ENCODE measurements at places on chromosomes 3 and 15.

DNA sequence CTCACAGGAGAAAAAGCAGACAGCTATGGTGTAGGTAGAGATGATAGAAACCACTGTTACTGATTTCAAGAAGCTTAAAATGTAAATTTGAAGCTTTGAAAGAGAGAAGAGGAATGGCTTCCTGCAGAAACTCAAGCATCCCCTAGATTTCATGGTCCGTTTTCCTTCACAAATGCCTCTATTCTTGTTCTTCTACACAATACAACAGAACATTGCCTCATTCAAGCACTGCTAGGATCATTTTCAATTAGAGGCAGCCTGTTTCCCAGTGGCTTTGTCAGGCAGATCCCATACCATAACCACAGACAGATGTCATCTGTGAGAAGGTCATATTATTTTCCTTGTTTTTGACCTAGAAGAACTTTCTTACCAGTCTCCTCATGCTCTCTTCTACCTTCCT lies 77.9 kb upstream of the SPRED1 start:
- no peak for DNase-seq

DNA sequence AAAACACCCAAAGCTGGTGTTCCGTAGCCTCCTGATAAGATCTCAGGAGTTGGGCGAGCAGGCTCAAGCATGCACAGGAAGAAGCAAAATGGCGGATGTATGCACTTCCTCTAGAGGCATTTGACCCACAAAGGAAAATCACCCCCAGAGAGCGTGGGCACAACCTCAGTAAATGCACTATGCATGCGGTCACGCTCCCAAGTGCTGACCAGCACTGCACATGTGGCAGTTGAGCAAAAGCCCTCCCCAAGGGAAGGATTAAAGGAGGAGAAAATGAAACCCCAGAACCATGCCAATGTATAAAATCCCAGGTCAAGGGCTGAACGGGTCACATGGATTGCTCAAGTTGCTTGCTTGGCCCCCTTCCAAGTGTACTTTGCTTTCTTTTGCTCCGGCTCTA lies 289.4 kb upstream of the IGF1R start:
- no peak for DNase-seq

DNA sequence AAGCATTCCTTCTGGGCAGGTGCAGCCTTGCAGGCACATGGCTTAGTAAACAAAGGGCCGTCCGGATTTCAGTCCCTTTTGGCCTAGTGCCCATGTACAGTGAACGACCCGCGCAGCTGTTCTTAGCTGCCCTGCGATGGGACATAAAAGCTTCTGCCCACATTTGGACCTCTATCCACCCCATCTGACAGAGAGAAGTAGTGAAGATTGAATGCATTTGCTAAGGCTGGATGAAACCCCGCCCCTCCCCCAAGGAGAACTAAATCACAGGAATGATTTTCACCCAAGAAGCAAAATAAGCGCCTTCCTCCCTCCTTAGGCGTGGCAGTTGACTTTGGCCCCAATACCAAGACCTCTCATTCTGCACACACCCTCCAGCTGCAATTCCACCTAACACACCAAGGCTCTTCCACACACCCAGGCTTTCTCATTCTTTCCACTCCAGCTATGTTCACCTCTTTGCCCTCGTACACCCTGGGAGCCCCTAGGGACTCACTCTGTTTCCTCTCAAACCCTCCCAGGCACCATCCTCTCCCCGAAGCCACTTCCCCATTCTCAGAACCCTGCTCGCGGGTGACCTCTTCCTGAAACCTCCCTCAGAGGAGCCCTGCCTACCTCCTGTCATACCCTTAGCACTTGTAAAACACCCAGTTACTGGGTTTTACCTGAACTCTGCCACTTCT lies 14.1 kb upstream of the HRH1 start:
- DNase-seq: peak; percentile 68

DNA sequence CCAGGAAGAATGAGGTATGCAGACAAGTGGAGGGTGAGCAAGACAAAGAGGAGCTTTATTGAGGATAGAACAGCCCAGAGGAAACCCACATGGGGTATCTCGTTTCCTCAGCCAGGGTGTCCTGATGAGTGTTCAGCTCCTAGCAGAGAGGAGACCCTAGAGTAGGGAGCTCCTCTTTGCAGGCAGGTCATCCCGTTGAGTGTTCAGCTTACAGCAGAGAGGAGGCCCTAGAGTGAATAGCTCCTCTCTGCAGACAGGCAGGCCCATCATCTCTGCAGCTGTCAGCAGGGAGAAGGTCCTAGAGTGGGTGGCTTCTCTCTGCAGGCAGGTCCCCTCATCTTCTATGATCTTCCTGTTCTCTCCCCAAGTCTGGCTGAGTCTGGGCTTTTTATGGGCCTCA lies 90.6 kb upstream of the TNFSF10 start:
- DNase-seq: no peak

- no peak for DNase-seq
Observed at GRCh38 chr3:170753421-170754310, 116.3 kb downstream of the RPL22L1 start.

GRCh38 chr15:67927501-67928168 lies 87.8 kb upstream of the RNU6-1 start:
- DNase-seq: no peak

GRCh38 chr15:26945046-26945445 lies 25.9 kb upstream of the GABRG3 start:
- DNase-seq: no peak

- DNase-seq: no peak
Observed at GRCh38 chr3:191721390-191721861, 260.5 kb downstream of the PYDC2 start.

DNA sequence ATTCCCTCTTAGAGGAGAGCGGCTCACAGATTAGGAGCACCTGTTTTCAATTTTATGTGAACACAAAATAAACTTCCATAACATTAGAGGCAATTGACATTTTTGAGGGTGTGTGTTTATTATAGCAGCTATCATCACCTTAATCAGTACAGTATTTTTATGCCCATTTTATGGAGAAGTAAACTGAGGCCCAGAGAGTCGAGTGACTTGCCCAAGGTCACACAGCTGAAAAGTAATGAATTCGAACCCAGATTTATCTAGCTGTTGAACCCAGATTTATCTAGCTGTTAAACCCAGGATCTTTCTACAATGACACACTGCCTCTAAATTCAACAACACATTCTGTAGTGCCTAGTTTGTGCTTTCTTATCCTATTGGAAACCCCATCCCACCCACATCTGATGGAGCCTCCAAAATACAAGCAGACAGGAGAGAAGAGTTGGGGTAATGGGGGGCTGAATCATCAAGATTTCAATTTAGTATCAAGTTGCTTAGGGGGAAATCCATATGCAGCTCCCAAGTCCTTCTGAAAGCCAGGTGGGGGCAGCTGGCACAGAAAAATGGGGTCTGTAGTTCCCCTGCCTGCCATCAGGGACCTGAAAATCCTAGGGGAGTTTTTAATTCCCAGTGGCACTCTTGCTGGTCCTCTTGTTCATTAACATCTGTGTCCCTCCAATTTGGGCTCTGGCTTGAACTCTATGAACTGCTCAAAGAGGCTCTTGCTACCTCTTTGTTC lies 50.4 kb upstream of the TRA2B start:
- DNase-seq: no peak

DNA sequence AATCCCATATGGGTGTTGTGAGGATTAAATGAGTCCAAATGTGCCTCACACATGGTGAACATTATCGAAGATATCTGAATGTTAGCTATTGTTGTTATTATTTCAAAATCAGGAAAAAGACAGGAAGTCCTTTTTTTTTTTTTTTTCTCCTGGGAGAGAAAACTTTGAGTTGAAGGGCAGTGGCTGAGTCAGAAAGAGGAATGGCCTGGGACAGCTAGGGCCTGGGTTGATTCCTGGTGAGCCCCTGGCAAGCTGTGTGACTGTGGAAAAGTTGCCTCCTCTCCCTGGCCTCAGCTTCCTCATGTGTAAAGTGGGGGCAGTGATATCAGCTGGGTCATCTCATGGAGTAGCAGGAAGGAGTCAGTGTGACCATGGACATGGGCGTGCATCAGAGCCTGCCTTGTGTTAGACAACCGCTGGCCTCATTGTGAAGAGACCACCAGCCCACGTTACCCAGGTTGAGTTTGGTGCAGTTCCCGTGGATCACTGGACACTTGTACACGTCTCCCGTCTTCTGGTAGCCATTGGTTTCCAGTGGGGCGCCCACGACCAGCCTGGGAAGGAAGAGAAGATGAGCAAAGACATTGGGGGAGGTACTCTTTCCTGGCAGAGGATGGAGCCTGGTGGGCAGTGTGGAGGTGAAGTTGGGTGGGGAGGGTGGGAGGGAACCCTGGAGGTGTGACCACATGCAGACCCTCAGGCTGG lies 63.1 kb downstream of the ITGA11 start:
- no peak for DNase-seq

DNA sequence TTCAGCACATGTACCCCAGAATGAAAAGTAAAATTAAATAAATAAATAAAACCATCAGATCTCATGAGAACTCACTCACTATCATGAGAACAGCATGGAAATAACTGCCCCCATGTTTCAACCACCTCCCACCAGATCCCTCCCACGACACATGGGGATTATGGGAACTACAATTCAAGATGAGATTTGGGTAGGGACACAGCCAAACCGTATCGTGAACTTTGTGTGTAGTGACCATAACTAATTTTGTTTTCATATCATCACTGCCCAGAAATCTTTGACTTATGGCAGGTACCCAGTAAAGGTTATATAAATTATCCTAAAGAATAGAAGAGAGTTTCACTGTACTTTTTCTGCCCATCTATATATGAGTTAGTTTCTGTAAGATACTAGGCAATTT lies 766.5 kb downstream of the ROBO1 start:
- no peak for DNase-seq

DNA sequence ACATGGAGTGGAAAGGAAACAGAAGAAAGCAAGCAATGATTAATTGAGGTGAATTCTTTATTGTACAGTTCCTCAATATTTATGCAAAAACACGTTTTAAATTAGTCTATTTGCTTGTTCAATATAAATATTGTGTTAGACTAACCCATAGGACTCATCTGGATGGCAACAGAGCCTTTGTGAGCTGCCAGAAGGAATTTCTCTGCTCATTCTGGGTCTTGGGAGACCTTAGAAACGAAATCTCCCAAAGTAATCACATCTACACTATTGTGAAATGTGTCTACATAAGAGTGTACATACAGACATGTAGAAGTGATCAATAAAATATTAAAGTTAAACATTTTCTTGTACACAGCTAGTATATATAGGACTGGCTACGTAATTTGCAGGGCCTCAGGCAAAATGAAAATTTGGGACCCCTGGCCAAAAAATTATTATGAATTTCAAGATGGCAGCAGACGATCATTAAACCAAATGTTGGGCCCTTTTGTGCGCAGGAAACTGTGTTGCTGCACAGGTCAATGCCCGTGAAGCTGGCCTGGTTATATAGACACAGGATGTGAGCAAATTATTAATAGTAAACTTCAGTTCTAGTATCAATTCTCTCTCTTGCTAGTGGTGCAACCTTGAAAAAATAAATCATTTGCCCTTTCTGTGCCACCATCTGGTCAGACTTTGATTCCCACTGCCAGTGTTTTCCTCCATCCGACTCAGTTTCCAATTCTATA lies 83.3 kb downstream of the MINAR1 start:
- DNase-seq: no peak

DNA sequence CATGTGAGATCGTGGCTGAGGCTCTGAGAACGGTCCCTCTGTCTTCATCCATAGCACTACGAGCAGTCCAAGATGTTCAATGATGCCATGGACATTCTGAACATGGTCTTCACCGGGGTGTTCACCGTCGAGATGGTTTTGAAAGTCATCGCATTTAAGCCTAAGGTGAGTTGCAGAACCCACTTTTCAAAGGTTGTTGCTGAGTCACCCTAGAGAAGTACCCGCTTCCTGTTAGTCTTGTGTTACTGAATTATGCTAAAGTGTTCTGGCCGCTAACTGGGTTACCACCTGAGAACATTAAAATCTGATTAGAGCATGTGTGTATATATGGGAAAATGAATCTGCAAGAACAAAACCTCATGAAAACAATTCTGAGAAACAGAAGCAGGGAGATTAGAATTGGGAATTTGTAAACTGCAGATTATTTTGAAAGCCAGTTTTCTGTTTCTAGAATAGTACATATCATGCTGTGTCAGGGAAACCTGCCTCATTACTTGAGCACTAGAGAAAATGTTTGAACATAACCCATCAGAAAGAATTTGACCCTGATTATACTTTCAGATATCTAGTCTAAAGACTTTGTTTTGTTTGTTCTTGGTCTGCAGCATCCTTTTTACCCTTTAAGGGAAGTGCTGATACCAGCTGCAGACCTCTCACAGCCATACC lies 92.6 kb downstream of the CHDH start:
- DNase-seq: no peak

- DNase-seq: no peak
Observed at GRCh38 chr3:178500631-178501030, 35.6 kb upstream of the KCNMB2 start.
